ENCODE measurements at places on chromosomes 3 and 15.

DNA sequence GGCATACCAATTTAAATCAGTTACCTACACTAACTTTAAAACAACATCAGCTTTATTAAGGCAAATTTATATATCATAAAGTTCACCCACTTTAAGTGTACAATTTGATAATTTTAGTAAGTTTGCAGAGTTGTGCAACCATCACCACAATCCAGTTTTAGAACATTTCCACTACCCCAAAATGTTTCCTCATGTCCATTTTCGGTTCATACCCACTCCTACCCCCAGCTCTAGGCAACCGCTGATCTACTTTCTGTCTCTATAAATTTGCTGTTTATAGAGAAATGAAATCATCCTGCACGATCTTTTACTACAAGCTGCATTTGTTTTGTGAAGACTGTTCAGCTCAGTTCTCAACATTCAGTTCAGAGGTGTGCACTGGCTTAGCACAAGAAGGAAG is 31.5 kb upstream of the FAM81A start:
- no peak for DNase-seq

DNA sequence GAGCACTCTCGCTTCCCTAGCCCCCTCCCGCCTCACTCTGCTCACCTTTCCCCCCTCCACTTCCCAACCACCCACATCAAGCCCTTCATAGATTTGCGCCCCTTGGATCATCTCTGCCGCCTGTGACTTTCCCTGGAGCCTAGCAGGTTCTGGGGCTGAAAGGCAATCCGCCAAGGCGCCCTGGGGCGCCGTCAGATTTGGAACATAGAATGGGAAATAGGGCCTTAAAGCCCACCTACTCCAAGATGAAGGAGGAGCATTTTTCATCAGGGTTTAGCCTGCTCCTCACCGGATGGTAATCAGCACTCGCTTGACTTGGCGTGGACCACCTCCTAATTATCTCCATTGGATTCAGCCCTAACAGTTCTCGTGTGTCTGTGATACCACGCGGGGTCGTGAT is 1.3 kb downstream of the CPNE4 start:
- DNase-seq: no peak

DNA sequence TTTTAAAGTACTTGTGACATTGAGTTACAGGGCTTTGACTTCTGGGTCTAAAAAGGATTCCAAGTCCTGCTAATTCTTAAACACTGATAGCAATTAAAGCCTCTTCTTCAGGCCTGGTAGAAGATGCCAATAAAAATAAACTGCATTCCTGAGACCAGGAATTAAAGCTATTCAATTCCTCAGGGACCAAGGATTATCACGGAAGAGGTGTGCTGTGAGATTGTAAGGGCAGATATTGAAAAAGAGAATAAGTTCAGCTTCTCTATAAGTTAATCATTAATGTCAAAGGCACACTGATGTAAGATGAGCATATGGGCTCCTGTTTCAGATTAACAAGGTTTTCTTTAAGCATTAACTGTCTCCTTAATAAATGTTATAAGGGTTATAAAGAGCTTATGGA is 611.3 kb downstream of the SI start:
- no peak for DNase-seq

DNA sequence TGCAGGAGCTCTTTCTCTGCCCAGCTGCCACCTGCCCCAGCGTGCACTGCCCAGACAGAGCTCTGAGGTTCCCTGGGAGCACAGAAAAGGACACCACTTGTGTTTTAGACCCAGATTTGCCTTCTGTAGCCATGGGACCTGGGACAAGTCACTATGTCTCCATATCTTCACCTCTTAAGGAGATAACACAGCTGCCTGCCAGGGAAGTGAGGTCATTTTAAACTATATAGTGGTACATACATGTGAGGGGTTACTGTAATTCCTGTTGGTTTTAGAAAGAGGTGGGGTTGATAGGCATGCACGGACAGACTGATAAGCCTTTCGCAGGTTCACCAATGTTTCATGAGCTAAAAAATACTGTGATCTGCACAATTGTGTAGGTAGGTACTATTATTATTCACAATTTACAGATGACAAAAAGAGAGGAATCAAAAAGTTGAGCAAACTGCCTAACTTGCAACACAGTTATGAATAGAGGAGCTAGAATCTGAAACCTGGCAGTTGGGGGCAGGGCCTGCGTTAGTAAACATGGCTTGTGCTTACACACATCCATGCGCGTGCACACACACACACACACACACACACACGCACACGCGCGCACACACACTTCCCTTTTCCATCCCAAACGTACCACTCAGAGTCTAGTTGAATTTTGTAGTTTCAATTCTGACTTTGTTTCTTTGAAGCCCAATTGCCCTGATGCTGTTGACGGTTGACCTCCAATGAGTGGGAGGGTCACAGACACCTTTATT is 193.6 kb downstream of the FAM43A start:
- no peak for DNase-seq

- DNase-seq: no peak
Observed at GRCh38 chr3:37941608-37942508, 48.7 kb upstream of the VILL start.

GRCh38 chr3:147427746-147428145 is 18.6 kb downstream of the ZIC1 start:
- DNase-seq: no peak

GRCh38 chr3:168360993-168361392 is 265.3 kb upstream of the GOLIM4 start:
- no peak for DNase-seq

GRCh38 chr15:39236375-39236774 is 344.5 kb upstream of the THBS1 start:
- DNase-seq: no peak

GRCh38 chr3:41234823-41235721 is 35.8 kb downstream of the CTNNB1 start:
- DNase-seq: peak; percentile 31

DNA sequence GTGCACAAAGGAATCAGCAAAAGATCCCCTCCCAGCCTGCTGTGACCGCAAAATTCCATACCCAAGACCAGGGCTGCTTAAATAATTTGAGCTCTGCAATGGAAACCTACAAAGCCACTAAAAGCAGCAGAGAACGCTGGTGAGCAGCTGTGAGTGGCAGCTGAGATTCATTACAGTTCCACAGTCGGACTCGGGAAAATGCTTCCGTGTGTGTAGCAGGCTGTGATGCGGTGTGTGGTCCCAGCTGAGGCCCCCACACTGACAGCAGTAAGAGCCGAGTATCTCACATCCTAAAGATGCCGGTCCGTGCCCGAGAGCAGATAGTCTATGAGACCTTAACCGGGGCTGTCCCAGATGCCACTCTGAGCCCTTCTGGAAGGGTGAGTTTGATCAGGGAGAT is 37.4 kb downstream of the TM2D3 start:
- no peak for DNase-seq

DNA sequence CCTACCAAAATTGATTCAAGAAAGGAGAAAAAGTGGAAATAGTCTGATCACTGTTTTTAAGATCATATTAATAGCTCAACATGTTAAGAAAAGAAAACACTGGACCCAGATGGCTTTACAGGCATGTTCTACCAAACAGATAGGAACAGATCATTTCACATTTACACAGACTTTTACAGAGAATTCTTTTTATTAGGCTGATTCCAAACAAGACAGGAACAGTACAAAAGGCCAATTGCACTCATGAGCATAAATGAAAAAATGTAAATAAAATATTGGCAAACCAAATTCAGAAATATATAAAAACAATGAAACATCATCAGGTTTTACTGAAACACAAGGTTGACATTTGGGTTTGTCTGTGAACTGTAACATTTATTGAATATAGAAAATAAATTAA is 106.5 kb downstream of the WNT5A start:
- DNase-seq: no peak

DNA sequence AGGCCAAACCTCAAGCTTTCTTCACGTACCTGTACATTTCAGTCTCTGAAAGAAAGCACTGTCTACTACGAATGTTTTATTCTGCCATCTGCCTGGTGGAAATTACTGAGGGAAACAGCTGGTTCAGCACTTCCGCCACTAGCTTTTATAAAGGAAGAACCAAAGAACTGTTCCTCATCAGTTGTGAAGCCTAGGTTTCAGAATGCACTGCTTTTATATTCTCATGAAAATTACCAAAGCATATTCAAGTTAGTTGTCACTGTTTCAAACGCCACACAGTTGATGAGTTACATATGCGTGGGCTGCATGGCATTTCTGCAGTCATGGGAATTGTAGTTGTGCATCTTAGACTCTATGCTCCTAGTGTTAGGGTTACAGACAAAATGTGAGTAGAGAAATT is 21.5 kb upstream of the ZBTB38 start:
- DNase-seq: no peak

DNA sequence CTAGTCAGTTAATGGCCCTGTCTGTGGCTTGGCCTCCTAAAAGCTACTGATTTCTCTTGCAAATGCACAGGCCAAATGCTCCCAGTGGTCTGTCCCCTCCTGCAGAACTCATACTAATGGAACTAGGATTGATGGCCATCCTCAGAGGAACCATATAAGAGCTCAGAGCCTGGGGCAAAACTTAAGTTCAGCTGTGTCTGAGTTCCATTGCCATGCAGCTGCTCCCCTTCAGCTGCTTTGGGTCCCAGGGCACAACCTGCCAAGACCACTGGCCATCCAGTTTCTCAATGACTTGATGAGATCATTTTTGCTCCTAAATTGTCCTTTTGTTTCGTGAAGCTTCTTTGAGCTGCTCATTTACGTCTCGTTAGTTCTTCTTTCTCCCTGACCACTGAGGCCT is 529.5 kb upstream of the TBL1XR1 start:
- no peak for DNase-seq

DNA sequence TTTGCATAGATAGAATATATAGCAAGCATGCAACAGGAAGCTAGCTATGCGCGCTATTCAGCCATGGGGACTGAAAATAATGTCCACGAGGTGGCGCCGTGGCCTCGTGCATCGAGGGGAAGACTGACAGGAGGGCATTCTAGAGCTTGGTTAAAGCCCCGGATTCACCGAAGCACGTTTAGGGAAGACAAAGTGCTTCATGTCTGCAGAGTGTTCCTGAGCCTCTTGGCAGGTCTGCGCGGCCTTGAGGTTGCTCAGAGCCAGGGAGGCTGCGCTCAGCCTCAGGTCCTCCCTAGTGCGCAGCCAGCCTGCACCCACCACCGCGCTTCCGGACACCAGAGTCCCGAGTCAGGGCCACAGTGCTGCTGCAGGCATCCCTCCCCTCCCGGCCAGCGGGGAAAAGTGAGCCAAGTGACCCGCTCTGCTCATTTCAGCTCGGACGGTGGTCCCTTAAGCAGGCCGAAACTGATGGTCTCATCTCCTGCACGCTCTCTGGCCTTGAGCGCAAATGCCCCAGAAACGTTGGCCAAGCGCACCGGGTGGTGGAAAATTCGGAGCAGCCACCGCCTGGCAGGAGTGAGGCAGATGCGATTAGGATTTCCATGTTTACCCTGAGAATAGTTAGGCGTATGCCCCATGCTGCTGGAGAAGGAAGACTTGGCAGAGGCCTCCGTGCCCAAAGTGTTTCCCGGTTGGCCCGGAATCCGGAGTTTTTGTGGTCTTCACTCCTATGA is 24.8 kb downstream of the GABRA5 start:
- DNase-seq: peak; percentile 31
